ENCODE measurements at places on chromosomes 16 and 17. TPM values are rescaled to one million over a fixed set of nuclear protein-coding genes. Genes with fewer than 3 reads are reported as not detected.

DNA sequence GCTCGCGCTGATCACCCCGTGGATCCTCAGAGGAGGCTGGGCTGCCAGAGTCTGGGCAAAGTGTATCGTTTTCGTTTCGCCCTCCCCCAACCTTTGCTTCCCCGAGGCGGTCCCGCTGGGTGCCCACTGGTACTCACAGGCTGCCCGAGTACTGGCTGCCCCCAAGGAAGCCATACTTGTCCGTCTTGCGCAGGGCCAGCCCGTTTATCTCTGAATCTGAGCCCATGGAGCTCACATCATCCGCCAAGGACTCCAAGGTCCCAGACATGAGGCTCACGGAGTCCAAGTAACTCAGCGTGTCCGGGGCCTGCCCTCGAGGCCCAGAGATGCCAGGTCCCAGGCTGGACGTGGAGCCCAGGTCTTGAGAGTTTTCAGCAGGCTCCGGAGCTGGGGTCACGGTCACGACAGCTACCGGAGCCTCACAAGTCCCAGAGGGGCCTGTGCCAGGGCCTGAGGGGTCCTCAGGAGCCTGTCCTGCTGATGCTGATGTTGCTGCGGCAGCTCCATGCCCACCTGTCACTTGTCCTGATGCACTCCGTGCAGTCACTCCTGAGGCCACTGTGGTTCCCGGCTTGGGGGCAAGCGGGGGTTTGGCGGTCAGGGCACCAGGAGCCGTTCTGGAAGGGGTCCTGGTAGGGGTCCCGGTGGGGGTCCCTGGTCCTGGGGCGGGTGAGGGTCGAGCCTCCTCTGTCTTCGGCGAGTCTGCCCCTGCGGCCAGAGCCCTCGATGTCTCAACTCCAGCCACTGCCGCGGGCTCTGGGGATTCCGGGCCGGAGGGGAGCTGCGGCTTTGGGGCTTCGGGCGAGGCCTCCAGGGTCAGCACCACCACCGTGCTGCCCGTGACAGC lies 980 bp downstream of the TBC1D10B start:
- DNase-seq: no peak

GRCh38 chr16:83040174-83040573 lies 413.4 kb downstream of the CDH13 start:
- peak; percentile 6 for DNase-seq

DNA sequence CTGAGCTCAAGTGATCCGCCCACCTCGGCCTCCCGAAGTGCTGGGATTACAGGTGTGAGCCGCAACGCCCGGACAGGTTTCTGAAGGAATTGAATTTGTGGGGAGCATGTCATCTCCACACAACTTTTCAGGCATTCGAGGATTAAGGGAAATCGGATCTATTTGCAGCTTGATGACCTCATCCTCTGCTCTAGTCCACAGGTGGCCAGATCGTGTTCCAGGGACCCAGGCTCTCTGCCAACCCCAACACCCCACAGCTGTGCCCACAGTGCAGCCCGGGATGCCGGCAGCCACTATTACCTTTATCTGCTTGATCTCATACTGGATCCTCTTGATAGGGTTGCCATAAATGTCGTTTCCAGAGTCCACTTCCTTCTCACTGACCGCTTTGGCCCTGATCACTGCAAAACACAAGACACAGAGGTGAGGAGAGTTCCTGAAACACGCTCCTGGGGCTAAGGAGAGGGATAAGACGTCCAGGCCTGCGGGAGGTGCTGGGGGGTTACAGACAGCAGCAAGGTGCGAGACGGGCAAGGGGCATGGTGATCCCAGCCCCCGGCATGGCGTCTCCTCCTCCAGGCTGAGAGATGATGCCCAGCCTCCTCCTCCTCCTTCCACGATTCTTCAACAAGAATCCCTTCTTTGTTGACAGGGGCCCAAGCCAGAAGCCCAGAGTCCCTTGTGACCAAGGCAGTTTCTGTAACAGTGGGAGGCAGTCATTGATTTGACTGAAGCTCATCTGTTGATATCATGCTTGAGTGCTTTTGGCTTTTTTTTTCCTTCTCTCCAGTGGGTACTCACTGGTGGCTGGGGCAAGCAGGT lies 29.3 kb downstream of the CEP295NL start:
- DNase-seq: peak; percentile 41

GRCh38 chr17:4604111-4604644 lies 19.8 kb downstream of the SMTNL2 start:
- DNase-seq: no peak

- no peak for DNase-seq
These were observed 3.3 kb downstream of the ITGA2B start for GRCh38 chr17:44386182-44386525.

- DNase-seq: no peak
These were observed 14.3 kb upstream of the PDK2 start for GRCh38 chr17:50080827-50081226.

- DNase-seq: no peak
These were observed 96.9 kb downstream of the ZNF778 start for GRCh38 chr16:89314357-89314756.

DNA sequence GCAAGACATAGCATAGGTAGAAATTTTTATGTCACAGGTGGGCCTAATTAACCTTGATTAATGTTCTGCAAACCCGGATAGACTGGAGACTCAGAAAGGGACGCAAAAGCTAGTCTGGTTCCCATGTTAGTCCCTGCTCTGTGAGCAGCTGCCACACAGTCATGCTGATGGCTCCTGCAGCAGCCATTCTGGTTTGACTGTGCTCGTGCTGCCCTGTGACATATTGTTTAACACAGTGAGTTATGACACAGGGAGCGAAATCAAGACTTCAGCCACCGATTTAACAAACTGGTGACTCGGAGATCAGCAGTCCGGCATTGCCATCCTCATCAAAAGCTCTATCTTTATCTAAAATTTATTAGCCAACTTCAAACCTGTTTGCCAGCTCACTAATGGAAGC lies 169.8 kb downstream of the WWOX start:
- DNase-seq: no peak

DNA sequence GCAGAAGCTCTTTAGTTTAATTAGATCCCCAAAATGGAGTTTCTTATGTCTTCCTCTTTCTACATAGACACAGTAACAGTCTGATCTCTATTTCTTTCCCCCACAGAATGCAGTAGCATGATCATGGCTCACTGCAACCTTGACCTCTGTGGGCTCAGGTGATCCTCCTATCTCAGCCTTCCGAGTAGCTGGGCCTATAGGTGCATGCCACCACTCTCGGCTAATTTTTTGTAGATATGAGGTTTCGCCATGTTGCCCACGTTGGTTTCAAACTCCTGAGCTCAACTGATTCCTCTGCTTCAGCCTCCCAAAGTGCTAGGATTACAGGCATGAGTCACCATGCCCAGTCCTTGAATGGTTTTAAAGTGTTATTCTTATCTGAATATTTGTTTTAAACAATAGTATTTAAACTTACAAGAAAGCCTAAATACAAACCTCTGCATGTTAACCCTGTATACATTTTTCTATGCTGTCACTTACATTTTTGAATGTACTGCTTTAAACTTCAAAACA lies 120.6 kb downstream of the GOSR1 start:
- DNase-seq: no peak

DNA sequence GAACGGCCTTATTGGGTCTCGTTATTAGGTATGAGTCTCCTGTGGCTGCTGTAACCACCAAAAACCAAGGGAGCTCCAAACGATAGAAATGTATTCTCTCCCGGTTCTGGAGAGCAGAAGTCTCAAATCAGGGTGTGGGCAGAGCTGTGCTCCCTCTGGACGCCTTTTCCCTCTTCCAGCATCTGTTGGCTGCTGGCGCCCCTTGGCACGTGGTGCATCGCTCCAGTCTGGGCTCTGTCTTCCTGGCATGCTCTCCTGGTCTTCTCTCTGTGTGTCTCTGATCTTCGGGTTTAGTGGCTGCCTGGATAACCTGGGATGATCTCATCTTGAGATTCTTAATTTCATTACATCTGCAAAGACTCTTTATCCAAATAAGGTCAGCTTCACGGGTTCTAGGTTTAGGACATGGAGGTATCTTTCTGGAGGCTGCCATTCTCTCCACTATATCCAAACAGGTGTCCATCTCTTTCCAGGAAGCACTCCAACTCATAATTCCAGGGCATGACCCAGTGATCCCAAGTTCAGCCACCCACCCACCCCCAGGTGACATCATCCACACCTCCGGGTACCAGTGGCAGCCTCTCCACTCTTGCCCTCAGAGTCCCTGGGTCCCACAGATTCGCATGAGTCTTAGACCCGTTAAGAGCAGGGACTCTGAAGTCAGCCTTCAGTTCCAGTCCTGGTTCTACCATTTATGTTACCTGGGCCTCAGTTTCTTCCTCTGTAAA lies 145.5 kb upstream of the FOXF1 start:
- no peak for DNase-seq

- DNase-seq: peak; percentile 72
These were observed 17.1 kb downstream of the LIG3 start for GRCh38 chr17:34997355-34997862.

GRCh38 chr16:31094088-31094423 lies 541 bp downstream of the VKORC1 start:
- no peak for DNase-seq

DNA sequence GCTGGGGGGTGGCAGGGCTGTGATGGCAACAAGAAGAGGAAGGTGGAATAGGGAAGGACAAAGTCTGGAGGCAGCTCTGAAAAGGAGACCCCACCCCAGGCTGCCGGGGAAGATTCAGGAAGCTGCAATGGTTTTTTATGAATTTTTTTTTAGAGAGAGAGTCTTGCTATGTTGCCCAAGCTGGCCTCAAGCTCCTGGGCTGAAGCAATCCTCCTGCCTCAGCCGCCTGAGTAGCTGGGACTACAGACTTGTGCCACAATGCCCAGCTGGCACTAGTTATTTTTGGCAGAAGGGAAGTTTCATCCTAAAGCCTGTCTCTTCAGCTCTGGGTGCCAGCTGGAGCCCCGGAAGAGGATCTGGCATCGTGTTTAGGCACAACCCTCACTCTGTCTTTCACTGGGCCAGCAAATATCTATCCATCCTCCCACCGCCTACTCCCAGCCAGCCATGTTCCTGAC lies 1.3 kb upstream of the CES3 start:
- DNase-seq: no peak

- peak; percentile 2 for DNase-seq
These were observed 75.8 kb upstream of the CNTNAP4 start for GRCh38 chr16:76201385-76201784.

DNA sequence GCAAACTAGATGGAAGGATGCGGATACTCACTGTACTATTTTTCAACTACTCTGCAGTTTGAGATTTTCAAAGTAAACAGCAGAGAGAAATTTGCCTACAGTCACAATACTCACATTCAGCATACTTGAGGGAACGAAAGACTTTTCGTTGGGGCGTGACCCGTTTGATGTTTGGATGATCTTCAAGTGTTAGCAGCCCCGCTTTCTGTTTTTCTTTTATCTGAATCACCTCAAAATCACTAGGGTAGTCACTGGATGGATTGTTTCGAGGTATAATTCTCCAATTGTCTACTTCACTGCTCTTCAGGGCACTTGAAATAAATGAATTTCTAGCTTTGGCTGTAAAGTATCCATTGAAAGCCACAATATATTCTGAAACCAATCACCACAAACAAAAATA lies 17.8 kb downstream of the MBTPS1 start:
- DNase-seq: no peak

EME1 gene
- polyA plus RNA-seq: 2.5 TPM

ATF7IP2 gene
- polyA plus RNA-seq: 6.3 TPM

LRRC36 gene
- 0.41 TPM for polyA plus RNA-seq

TAT gene
- polyA plus RNA-seq: not detected
